ENCODE measurements at places on chromosomes 1 and 21.

DNA sequence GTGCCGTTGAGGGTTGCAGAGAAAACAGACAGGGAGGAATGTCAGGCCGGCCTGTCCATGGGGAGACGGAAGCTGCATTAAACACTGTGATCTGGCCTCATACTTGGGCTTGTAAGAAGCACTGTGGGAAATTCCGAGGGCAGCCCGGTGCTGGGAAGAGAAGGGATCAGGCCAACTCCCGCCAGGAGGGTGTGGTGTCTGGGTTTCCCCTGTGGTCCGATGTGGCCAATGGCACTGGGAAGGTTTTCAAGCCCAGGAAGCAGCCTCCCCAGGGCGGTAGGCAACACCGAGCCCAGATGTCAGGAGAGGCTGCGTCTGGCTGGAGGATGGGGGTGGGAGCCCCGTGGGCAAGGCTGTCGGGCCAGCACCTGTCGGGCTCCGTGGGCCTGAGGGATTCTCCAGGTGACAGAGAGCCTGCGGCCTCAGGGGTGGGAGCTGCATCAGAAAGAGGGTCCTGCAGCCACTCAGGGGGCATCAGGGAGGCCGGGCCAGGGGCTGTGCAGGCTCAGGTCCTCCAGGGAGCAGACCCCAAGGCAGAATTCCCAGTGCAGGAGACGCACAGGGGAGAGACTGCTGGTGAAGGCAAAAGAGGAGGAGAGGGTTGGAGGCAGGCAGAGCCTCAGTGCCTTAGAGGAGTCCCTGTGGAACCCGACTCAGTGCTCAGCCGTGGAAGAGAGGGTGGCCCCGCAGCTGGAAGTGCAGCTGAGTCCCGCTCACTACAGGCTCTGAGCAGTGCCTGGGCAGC is 8.4 kb downstream of the UBASH3A start:
- DNase-seq, result no peak

DNA sequence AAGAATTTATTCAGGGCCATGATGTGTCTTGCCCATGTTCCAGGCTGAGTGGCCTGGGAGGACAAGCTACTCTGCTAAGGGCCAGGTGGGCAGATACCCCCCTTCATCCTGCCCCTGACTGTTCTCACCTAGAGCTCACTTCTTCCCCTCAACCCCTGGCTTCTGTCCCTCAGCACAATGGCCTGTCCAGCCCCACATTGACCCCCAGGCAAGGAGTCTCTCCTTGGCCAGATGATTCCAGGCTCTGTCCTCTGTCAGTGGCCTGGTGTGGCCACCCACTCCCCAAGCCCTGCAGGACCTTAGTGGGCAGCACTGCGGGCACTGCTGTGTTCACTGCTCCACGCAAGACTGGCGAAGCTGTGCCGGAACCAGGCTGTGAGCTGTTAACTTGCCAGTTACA is 460.0 kb downstream of the MATN1 start:
- DNase-seq, result no peak

GRCh38 chr1:230750986-230751625 is 3.9 kb downstream of the CAPN9 start:
- no peak for DNase-seq

DNA sequence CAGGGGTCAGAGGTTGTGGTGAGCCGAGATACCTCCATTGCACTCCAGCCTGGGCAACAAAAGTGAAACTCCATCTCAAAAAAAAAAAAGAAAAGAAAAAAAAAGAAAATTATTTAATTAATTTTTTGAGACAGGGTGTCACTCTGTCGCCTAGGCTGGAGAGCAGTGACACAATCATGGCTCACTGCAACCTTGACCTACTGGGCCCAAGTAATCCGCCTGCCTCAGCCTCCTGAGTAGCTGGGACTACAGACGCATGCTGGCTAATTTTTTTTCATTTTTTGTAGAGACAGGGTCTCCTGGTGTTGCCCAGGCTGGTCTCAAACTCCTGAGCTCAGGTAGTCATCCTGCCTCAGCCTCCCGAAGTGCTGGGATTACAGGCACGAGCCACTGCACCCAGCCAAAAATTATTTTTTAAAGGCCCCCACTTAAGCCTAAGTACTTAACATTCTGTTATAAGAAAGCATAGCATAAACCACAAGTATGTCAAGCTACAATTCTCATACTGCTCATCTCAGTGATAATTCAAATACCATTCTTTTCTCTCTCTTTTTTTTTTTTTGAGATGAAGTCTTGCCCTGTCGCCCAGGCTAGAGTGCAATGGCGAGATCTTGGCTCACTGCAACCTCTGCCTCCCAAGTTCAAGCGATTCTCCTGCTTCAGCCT is 19.9 kb downstream of the NUCKS1 start:
- DNase-seq, result no peak

DNA sequence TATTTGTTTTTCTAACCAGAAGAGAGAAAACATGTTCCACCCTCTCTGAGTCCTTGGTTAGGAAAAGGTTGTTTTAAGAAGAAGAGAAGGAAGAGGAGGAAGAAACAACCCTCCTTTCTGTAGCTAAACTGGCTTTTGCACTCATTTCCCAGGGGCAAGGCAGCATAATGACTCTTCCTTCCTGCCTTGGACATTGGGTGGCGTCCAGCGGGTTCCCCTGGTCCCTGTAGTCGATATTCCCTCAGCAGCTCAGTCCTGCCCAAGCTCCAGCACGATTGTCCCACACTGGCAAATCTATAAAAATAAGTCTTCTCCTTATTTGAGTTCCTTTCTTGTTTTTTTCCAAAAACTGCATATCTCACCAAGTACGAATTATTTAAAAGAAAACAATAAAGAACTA is 81.2 kb downstream of the TEX35 start:
- DNase-seq, result no peak

DNA sequence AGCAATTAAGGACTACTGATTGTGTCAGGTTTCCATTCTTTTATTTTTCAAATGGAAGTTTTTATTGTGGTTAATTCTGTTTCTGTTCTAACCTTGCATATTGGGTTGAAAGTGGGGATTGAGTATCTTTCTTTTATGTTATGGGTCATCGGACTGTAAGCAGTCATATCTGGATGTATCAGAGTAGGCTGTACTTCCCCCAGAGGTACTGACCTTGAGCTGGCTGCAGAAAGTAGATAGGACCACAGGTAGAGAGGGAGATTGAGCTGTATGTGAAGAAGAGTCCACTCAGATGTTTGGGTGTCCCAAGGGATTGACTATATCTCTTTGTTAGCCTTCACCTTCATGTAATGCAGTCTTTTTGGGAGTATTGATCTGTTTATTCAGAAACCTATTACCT is 20.5 kb upstream of the ALG14 start:
- DNase-seq, result no peak

- DNase-seq, result no peak
These were observed 4.0 kb downstream of the GLMP start for GRCh38 chr1:156291226-156292061.
